ENCODE measurements at places on chromosomes 1 and 21.

DNA sequence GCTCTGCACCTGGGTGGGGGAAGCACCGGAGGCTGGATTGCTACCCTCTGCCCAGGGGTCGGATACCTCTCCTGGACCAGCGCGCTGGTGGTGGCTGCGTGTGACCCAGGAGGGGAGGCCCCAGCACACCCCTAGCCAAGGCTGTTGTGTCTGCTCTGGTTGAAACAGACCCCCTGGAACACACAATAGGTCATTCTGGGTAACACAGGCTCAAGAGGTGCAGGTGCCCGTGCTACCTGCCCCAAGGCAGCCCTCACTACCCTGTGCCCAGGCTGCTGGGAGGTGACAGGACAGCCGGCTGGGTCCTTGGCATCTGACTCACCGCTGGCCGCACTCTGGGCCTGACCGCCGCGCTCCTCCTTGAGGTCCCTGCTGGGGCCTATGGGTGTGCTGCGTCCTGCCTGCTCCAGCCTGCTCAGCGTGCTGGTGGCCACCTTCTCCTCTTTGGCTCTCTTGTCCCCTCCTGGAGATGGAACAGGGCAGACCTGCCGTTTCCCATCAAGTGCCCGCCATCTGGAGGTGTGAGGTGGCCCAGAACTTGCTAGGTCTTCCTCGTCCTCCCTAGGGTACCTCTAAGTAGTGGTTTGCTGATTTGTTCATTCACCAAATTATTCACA is 30.0 kb downstream of the ZBTB17 start:
- no peak for DNase-seq

GRCh38 chr1:25556791-25557476 is 13.5 kb downstream of the LDLRAP1 start:
- no peak for DNase-seq

GRCh38 chr1:223035724-223036478 is 107.1 kb downstream of the TLR5 start:
- DNase-seq, result no peak

DNA sequence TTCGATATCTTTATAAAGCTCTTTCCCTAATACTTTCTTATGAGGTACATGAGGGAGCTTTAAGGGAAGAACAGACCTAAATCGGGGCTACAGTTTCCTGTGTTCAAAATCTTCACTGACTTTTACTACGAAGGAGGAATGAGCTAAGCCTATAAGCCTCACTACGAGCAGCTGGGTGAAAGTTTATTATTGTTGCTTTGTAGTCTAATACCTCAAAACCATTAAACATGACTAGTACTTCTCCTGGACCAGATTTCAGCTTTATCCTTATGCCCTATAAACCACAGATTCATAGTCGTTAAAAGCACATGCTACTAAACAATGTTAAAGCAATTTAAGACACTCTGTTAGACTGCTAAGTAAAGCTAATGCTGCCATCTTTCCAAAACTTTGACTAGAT is 30.2 kb downstream of the NDC1 start:
- DNase-seq, result no peak

GRCh38 chr1:215377746-215378145 is 189.4 kb upstream of the KCTD3 start:
- no peak for DNase-seq

- no peak for DNase-seq
Observed at GRCh38 chr1:222392556-222392955, 155.3 kb downstream of the HHIPL2 start.

DNA sequence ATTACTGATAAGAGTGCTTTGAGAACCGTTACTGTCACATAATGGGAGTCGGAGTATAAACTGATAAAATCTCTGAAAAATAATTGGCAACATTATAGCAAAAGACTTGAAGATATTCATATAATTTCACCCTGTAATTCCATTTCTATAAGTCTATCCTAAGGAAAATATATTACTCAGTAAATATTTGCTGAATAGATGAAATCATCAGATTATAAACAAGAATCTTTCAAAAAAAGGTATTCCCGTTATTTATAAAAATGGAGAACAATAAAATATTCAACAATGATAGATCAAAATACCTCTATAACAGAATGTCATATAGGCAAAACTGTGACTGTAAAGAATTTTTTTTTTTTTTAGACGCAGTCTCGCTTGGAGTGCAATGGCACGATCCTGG is 42.4 kb upstream of the PTCH2 start:
- no peak for DNase-seq

- no peak for DNase-seq
Observed at GRCh38 chr1:94284476-94284875, 47.1 kb upstream of the ARHGAP29 start.

GRCh38 chr1:27473755-27474154 is 16.2 kb downstream of the WASF2 start:
- peak; percentile 14 for DNase-seq

DNA sequence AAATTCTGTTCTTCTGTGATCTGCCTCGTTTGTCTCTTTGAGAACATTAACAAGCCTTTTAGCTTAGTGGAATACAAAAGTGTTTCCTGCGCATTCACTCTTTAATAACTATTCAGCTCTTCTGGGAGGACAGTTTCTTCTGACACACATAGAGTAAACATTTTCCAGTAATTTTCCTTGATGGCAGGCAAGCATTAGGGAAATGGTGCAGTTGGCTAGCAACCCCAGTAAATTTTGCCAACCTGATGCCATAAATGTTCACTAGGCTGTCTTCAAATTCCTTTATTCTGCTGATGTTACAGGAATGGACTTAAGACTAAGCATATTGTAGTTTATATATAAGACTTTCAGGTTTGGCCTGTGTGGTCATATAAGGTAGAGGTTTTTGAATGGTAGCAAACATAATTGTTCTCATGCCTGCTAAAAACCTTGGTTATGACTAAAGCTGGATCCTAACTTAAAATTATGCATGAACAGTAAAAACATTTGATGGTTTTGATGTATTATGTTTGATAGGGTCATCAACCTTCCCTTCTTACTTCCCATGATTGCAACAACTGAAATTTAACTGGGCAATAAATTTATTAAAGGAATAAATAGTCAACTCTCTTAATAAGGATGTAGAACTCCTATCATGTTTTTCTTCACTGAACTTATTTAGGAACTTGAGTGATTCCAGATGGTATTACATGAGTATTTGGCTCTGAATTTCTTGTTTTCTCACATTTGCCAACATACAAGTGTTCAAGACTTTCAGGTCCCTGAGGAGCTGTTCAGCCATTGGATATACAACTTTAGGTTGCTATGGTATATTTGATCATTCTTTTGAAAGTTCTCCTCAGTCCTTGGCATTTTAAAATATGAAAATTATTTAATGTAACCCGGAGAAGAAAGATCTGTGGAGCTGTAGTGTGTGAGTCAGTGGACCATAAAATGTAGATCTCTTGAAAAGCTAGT is 223.4 kb downstream of the FMN2 start:
- DNase-seq, result no peak

- DNase-seq, result no peak
Observed at GRCh38 chr1:20224546-20224945, 38.2 kb upstream of the PLA2G2C start.

- no peak for DNase-seq
Observed at GRCh38 chr21:43347461-43348169, 79.3 kb downstream of the SIK1 start.

DNA sequence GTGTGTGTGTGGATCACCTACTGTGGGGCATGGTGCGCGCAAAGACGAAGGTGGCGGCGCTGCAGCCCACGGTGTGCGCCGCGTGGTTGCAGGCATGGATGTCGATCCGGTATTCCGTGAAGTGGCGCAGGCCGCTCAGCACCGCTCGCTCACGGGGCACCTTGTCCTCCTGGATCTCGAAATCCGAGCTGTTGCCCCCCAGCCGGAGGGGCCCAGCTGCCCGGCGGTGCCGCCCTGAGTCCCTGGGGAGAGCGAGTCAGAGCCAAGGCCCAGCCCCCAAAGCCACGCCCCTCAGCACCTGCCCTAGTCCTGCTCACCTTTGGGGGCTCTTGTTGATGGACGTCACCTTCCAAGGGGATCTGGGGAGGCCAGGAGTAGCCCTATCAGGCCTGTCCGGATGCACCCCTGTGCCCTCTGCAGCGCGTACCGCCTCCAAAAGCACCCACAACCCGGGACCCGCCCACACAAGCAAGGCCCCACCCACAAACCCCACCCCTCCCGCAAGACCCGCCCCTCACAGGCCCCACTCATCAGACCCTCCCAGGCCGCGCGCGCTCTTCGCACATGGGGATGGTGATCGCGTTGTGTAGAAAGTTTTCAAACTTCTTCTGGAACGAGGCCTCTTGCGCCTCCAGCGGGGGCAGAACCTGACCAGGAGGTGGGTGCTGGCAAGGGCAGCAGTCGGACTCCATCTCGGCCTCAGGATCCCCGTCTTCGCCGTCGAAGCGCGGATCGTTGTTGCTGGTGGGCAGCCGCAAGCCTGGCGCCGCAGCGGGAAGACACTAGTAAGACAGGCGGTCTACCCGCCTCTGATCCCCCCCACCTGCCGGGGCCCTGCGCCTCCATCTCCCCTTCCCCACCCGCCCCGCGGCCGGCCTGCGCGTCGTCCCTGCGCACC is 13.6 kb downstream of the INSRR start:
- no peak for DNase-seq

- DNase-seq, result no peak
Observed at GRCh38 chr1:29880556-29880955, 644.2 kb downstream of the PTPRU start.

DNA sequence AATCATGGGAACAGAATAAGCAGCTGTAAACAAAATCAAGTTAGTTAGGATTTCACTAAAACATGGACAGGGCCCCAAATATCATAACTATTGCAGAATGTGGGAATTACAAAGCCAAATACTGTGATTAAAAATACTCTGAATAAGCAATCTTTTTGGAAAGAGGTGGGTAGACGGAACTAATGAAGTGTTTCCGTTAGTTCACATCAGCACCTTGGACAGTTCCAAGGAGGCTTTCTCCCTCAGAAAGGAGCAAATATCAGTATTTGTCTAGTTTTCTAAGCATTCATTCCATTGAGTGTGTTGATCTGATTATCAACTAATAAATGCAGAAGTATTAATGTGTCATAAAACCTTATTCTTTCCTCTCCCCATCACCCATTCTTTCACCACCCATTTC is 97.4 kb downstream of the FAM78B start:
- no peak for DNase-seq

- no peak for DNase-seq
Observed at GRCh38 chr1:47827109-47827508, 170.1 kb downstream of the TRABD2B start.
